ENCODE measurements at places on chromosomes 12 and 14.

DNA sequence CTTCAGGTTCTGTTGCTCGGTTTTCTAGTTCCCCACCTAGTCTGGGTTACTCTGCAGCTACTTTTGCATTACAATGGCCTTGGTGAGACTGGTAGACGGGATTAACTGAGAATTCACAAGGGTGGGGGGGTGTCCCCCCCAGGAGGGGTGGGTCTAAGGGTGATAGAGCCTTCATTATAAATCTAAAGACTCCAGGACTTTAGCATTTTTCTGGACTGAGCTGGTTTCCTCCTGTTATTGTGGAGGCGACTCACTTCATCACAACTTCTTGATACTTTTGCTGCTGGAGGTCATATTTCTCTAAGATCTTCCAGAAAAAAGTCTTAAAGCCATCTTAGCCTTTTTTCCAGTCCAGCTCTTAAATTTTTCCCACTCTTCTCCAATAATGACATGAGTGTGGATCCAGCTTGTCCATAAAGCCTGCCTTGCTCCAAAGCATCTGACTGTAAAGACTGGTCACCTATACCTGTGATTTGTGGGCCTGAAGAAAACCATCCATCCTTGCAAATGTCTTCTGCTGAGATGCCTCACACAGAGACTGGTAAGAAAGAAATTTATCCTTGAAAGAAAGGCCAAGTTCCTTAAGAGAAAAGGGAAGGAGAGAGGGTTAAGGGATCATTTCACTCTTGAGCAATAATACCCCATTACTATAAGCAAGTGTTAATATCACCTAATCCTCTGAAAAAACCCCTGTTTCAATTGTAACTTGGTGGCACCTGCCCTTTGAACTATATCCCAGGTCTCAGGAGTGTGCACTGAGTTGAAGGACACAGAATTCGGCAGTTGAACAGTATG is 19.7 kb upstream of the SLC2A14 start:
- DNase-seq = no peak

GRCh38 chr12:5809586-5809985 is 135.5 kb downstream of the ANO2 start:
- DNase-seq = no peak

DNA sequence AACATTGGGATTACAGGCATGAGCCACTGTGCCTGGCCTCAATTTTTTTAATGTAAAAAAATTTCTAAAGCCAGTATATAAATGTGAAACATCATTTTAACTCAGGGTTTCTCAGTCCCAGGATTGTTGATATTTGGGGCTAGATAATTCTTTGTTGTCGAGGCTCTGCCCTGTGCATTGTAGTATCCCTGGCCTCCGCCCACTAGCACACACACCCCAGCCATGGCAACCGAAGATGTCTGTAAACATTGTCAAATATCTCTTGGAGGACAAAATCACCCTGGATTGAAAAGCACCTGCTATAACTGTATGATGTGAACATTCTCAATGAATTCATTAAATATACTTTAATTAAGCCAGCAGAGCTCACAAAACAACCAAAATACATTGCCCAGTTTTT is 8.4 kb upstream of the CIT start:
- no peak for DNase-seq

GRCh38 chr12:108567406-108568337 is 5.3 kb downstream of the ISCU start:
- DNase-seq = no peak

DNA sequence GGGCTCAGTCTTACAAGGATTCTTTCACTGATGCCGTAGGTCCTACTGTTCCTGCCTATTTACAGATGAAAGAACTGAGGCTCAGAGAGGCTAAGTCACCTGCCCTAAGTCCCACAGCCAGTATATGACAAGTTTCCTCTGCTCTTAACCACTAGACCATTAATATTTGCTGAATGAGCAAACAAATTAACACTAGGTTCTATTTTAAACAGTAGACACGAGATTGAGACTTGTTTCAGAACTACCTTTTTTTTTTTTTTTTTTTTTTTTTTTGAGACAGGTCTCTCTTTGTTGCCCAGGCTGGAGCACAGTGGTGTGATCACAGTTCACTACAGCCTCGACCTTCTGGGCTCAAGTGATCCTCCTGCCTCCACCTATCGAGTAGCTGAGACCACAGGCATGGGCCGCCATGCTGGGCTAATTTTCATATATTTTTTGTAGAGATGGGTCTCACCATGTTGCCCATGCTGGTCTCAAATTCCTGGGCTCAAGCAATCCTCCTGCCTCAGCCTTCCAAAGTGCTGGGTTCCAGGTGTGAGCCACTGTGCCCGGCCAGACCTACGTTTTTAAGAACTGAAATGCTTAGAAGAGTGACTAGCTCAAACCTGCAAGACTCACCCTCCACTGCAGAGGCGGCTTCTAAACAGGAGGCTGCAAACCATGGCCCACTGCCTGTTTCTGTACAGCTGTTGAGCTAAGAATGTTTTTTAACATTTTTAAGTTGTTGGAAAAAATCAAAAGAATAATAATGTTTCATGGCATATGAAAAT is 12.9 kb downstream of the SYNE3 start:
- DNase-seq = no peak

DNA sequence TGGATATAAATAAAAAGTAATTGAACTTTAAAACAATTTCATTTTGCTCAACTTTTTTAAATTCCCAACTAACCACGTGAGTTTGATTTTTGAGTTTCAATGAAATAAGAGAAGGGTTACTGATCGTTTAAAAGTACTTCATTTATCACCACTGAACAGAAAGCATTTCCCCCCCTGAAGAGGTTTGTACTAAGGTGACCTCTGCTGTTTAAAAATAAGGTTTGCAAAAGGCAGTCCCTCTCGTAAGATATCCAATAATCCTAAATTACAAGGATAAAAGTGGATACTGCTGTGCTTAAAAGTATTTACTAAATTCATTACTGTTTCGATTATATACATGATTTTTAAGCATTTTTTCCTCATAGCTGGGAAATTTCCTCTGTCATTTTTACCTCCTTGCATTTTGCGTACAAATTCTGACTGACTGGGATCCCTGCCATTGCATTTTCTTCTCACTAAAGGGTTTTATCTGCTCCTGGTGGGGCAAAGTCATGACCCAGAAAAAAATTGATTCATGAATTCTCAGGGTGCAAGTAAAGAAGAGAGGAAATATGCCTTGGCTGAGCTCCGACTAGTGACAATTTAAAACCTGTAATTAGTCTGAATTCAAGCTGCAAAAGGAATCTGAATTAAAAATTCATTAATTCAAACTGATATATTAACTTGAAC is 463.8 kb downstream of the PRKD1 start:
- DNase-seq = no peak

- DNase-seq = peak; percentile 38
Observed at GRCh38 chr14:97379091-97379531, 581.9 kb downstream of the VRK1 start.

DNA sequence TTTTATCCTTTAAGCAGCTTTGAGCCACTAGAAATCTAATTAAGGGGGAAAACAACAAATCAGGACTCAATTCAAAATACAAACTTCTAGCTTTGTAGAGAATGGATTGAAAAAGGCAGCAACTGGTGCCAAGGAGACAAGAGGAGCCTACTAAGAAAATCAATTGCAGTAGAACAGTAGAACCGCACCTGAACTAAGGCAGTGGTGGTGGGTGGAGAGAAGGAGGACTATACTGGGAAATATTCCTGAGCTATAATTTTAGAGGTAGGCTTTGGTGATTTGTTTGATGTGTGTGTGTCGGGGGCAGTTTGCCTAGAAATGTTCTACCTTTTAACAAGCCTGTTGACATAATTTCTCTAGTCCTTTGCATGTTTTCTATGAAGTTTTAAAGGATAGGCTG is 270.9 kb upstream of the SYT10 start:
- DNase-seq = no peak

GRCh38 chr14:23450379-23450778 is 14.9 kb upstream of the MYH7 start:
- DNase-seq = no peak

DNA sequence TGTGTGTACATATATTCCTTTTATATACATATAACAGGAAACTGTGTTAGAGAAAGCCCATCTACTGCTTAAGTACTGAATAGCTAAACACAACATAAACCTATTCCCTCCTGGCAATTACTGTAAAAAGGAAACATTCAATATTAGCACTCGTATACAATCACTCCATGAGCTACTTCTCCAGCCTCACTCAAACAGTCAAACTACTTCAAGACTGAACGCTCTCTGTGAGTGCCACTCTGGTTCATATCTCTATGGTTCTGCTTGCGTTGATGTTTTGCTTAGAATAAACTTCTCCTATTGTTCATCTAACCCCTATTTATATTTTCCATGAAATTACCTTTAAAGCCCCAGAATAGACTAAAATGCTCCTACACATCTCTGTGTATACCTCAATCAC is 243.7 kb downstream of the MED13L start:
- no peak for DNase-seq

DNA sequence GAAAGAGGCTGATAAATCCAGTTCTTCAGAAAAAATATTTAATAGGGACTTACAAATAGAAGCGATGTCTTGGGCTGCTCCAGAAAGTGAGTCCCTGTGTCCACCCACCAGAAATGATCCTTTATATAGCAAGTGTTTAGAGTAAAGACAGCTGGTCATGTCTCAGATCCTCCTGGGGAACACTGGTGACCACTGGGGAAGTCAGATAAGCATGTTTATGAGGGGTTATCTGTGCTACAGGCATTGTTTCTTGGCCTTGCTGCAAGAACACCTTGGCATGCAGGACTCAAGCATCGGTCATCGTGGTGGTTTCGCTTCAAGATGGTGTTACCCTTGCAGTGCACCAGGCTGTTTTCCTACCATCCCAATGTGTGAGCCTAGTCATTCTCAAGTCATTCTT is 27.2 kb downstream of the CPM start:
- DNase-seq = no peak
